NCI-H1694 (cell line): ENCODE measurements at places on chromosomes 7 and 10.

DNA sequence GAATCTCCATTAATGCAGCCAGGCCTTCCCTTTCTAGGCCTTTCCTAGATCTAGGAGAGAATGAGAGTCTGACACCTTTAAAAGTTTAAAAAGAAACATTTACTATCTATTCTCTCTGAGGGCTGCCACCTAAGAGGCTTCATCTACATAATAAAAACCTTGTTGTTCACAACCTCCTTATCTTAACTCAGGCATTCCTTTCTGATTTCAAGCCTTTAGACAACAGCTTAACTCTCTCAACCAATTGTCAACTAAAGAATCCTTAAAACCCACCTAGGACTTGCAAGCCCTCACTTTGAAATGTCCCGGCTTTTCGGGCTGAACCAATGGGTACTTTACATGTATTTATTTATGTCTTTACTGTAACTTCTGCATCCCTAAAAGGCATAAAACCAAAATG is 64.3 kb upstream of the RET start:
- DNase-seq: no peak

DNA sequence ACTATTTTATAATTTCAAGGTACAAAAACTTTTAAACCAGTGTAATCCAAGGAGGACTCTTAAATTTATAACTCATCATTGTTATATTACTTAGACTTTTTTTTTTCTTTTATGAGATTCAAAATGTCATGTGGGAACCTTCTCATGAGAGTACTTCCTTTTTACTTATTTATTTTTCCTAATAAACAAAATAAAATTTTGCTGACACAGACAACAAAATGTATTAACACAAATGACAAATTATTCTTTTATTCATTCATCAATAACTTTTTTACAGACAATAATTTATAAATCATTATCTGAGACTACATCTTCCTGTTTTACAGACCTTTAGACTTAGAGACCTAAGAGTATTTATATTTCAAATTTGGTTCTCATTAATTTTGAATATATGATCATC is 706.2 kb downstream of the SUGCT start:
- no peak for DNase-seq

DNA sequence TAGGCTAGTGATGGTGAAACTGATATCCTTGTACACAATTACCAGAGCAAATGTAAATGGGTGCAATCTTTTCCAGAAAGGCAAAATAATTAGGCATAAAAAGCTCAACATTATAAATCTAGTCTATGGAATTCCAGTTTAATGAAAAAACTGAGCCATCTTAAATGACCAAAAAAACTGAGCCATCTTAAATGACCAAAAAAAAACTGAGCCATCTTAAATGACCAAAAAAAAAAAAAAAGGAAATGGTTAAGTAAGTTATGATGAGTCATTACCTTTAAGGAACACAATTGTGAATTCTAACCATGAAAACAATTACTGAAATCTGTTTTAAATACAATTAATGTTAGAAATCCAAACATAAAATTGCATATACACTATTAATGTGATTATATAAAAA is 25.3 kb downstream of the USP6NL start:
- DNase-seq: no peak

DNA sequence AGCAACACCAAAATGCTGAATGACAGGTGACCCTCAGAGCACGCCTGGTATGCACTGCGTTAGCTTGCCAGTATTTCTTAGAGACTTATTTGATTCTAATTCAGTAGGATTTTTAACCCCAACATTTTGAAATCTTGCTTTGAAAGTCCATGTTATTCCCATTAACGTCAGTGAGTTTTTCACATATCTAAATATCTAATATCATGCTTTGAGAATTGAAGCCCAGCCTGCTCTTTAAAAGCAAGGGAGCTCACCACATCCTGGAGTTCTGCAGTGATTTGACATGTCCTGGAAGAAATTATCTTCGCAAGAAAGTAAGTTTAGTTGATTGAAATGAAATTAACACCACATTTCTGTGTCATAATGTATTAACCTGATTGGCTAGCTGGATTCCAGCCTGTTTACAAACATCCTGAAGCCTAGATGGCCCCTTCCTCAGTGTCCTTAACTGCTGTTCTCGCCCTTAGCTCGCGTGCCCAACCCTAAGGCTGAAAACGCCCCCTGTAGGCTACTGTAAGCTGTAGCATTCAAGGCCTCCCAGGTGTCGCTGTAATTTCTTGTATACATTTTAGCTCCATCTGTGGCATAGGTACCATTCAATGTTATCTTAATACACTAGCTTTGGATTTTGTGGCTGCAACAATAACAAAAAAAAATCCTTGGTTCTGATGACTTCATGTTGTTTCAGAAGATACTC is 191.5 kb downstream of the MGMT start:
- DNase-seq: no peak

DNA sequence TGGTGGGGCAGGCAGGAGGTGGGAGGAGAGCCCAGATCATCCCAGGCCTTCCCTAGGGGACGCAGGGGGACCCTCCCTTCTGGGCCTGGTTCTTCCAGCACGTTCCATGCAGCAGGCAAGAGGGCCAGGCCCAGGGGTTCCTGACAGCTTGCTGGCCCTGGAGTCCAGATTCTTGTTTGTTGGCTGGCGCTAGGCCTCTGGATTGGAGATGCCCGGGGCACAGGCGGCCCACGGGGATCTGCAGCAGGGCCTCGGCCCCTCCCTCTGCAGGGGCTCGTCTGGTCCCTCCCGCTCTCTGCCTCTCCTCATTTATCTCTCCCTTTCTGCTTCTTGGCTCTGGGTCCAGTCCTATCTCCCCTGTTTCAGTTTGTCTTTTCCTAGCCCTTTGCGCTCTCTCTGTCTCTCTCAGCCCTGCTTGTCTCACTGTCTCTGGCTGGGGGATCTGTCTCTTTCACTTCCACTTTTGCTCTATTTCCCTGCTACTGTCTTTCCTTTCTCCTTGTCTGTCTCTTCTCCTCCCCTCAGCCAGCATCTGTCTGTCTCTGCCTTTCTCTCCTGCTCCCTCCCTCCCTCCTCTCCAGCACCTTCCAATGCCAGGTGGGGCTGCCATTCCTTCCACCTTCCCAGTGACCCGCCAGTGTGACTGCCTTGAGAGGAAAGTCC is 1.1 kb upstream of the AQP1 start:
- no peak for DNase-seq

DNA sequence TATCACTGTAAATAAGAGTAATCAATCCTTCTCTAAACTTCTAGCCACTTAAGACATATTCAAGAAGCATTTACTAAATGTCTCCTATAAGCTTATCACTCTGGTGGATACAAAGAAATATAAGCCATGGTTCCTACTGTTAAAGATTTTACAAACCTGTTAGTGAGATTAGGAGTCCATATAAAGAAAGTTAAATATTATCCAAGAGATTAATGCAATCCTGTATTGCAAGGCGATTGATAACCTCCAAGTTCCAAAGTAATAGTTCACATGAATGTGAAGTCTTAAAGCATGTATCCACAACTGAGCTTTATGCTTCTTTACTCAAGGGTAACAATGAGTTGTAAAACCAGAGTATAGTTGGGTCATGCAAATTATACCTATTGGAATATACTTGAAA is 12.6 kb upstream of the BET1 start:
- no peak for DNase-seq

- DNase-seq: no peak
Measured at GRCh38 chr7:727806-728460, 852 bp upstream of the PRKAR1B start.

- no peak for DNase-seq
Measured at GRCh38 chr10:124495162-124495561, 33.5 kb downstream of the LHPP start.

- no peak for DNase-seq
Measured at GRCh38 chr7:133284092-133284491, 31.2 kb downstream of the EXOC4 start.

DNA sequence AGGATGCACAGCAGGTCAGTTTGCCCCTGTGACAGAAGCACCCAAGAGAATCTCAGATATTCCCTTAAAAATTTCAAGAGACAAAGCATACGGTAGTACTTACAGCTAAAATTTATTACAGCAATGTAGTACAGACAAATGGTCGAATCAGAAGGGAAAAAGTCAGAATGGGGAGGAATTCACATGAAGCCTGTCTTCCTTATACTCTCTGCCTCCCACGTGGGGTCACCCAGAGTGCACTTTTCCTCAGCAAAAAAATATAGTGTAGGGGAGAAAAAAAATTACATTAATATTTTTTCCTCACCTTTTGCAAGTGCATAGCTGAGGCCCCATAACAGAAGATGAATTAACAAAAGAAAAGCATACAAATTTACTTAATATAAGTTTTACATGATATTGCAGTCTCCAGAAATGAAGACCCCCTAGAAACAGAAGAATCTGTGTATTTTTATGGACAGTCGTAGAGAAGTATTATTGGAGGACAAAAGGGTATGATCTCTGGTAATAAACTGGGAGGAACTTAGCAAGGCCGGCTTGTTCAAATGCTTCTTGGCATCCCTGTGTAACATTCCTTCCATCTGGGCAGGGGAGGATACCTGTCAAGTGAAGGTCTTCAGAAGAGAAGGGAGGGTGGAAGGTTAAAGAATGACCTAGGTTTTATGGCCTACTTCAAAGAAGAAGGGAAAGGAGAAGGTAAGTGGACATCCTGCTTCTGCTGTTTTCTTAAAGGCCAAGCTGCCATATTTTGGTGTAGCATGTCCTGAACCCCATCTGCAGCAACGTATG is 270.6 kb upstream of the MAGI2 start:
- DNase-seq: no peak

- DNase-seq: no peak
Measured at GRCh38 chr10:36559412-36560400, 565.7 kb upstream of the ANKRD30A start.

DNA sequence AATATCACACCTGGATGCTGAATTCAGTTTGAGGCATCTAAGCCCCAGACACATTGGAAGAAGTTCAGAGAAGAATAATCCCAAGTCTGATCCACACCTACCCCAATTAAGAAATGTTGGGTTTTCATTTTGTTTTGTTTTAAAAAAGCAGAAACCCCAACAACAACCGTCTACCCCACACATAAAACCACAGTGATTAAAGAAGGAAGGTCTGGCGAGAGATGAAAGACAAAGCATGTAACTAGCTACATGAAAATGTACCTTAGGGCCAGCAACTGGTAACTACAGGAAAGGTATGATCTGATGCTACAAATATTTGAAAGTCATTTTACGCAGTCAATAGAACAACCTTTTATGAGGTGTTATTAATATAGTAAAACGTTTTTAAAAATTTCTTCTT is 1112.3 kb downstream of the GATA3 start:
- no peak for DNase-seq

- DNase-seq: no peak
Measured at GRCh38 chr7:2141651-2142050, 91.1 kb downstream of the MAD1L1 start.

DNA sequence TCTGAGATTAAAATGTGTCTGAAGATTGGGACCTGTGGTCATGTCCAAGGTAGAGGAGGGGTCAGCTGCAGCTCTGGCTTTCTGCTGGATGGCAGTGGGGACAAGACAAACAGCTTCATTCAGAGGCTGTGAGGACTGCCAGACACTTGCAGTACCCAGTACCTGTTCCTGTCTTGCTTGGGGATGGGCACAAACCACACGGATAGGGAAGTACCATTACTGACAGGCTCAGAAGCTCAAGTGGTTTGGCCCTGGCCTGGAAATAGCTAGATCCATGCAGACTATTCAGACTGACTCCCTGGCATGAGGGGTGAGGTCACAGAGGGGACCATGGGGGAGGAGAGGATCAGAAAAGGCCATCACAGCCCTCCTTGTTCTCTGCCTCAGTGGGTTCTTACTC is 56.0 kb upstream of the COMTD1 start:
- no peak for DNase-seq

GRCh38 chr7:139853506-139854123 is 24.6 kb downstream of the TBXAS1 start:
- no peak for DNase-seq

DNA sequence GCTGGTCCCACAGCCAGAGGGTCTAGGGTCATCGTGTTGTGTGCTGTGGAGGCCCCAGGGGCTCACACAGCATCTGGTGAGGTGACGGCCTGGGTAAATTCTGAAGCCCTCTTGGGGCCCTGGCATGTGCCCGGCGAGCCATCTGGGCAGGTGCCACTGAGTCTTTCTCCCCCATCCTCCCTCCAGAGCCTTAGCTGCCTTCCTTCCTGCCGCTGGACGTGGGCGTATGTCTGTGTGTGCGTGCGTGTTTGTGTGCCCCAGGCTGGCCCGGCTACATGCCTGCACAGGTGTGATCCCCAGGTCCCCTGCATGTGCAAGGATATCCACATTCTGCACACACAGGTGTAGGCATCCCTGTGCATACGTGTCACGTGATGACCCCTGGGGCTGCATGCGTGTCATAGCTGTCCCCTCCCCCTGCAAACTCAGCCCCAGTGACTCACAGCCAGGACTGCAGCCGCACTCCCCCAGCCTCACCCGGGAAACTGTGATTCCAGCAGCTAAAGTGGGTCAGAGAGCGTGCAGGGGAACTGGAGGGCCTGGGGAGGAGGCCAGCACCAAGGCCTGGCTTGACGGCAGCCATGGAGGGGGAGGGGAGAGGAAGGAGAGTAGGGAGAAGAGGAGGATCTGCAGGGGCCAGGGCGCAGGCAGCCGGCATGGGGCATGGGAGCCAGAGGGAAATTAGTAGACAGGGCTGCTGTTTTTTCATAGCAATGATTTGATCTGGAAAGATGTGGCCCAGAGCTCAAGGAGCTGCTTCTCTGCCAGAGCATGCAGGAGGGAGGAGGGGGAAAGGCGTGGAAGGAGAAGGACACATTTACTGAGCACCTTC is 46.4 kb downstream of the ELFN1 start:
- no peak for DNase-seq

DNA sequence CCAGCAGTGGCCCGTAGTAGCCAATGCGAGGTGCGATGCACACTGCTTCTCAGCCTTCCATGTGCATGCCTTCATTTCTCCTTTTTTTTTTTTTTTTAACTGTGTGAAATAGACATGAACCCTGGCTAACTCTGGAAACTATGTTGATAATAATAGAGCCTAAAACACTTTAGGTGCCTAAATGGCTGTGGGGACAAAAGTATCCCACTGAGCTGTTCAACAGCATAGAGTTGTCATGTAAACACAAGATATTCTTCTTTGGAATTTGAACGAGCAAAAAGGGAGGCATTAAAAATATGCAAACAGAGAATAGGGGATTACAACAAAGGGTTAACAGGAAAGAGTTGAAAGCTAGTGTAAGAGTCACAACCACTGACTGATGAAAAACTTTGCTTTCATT is 162.1 kb upstream of the NOBOX start:
- DNase-seq: no peak

- DNase-seq: no peak
Measured at GRCh38 chr10:119348516-119349240, 141.3 kb downstream of the GRK5 start.

DNA sequence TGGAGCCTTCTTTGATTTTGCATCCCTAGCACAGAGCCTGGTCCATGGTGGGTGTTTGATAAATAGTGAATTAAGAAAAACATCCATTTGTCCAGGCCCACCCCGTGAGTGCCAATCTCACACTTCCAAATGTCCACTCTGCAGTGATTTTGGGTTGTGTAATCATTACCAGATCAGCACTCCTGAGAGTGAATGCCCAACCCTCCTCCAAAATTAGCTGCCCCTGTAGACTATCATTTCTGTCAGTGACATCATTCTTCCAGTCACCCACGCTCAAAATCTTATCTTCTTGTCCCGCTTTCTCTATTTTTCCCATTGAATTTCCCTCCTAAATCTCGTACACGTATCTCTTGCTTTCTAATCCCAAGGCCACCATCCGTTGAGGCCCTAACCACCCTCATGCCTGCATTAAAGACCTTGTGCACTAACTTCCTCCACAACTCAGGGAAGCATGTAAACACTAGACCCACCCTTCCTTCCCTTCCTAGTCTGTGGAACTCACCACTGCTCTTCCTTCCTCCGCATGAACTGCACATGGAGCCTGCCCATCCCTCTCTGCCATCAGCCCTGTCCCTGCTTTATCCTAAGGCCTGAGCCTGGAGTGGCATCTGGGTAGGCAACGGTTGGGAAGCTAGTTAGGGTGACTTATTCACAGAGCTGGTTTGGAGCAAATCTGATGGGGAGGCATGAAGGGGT is 32.8 kb downstream of the PIK3AP1 start:
- no peak for DNase-seq
